Ovary (tissue), 10 donors: ENCODE measurements at places on chromosomes 4 and X. TPM values are rescaled to one million over a fixed set of nuclear protein-coding genes. Genes with fewer than 3 reads are reported as not detected.

Gene SPANXC
- total RNA-seq, result not detected

DNA sequence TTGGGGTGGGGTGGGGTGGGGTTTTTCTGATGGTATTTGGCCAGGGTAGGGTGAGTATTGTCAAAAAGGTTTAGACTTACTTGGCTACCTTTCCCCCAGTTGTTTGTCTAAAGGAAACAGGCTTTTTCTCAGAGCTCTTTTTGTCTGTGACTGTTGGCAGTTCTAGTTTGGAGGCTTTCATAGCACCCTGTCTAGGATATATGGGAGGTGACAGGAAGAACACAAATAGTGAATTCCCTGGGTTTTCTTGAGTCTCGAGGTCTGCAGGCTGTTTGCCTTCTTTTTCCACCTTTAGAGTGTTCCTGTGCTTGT, 13.5 kb downstream of the RPS6KA3 start:
- no peak overlapping the region for H3K4me3 ChIP-seq
- H3K4me1 ChIP-seq, result no peaks in the 10 kb centered on the region

Gene AMTN
- total RNA-seq, result not detected

Gene GSX2
- not detected for total RNA-seq

- H3K4me1 ChIP-seq, result peaks cover 3% of the 10 kb centered on the region
- H3K27ac ChIP-seq, result no peak overlapping the region
- no peaks in the 10 kb centered on the region for H3K27me3 ChIP-seq
- no peak for DNase-seq
- no peak overlapping the region for H3K4me3 ChIP-seq
Observed at GRCh38 chr4:48752726-48753125, 27.4 kb downstream of the FRYL start.

DNA sequence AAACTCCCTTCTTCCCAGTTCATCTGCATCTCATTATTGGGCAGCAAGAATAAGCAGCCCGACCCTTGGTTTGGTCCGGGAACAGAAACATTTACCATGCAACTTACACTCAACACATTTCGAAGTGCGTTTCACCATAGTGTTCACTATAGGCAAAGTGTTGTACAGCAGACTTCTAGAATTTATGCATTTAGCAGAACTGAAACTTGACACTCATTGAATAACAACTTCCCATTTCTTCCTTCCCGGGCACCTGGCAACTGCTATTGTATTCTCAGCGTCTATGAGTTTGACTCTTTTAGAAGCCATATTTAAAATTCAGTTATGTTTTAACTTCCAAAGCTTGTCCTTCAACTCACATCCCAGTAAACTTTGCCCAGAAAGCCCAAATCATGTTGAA, 840.6 kb downstream of the NLGN4X start:
- H3K27me3 ChIP-seq, result no peaks in the 10 kb centered on the region
- H3K27ac ChIP-seq, result no peak overlapping the region
- DNase-seq, result no peak
- H3K4me1 ChIP-seq, result no peaks in the 10 kb centered on the region
- H3K4me3 ChIP-seq, result no peak overlapping the region

GRCh38 chr4:8117278-8117682, 41.3 kb downstream of the ABLIM2 start:
- DNase-seq, result no peak
- H3K36me3 ChIP-seq, result no peaks in the 10 kb centered on the region
- no peaks in the 10 kb centered on the region for H3K27me3 ChIP-seq
- H3K4me3 ChIP-seq, result no peak overlapping the region
- H3K27ac ChIP-seq, result no peak overlapping the region

Gene KLB
- total RNA-seq, result not detected
